ENCODE measurements at places on chromosomes 2 and 18.

DNA sequence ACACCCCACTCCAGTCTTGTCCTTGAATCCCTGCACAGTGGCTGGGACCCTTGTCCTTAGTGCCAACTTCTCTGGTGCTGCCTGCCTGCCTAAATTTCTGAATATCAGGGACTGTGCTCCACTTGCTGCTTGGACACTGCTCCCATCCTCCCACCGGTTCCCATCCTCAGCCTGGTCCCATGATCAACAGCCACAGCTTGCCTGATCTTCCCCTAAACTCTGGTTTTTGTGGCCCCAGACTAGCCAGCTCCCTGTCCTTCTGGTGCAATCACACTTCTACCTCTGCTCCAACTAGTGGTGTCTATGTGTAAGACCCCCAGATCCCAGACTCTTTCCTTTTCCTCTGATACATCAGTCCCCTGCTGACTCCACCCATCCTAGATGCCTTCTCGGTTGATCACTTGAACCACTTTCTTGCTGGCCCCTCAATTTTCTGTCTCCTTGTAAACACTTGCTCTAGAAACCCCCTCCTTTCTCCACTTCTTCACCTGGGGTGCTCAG is 37.2 kb upstream of the POLE4 start:
- no peak for DNase-seq

DNA sequence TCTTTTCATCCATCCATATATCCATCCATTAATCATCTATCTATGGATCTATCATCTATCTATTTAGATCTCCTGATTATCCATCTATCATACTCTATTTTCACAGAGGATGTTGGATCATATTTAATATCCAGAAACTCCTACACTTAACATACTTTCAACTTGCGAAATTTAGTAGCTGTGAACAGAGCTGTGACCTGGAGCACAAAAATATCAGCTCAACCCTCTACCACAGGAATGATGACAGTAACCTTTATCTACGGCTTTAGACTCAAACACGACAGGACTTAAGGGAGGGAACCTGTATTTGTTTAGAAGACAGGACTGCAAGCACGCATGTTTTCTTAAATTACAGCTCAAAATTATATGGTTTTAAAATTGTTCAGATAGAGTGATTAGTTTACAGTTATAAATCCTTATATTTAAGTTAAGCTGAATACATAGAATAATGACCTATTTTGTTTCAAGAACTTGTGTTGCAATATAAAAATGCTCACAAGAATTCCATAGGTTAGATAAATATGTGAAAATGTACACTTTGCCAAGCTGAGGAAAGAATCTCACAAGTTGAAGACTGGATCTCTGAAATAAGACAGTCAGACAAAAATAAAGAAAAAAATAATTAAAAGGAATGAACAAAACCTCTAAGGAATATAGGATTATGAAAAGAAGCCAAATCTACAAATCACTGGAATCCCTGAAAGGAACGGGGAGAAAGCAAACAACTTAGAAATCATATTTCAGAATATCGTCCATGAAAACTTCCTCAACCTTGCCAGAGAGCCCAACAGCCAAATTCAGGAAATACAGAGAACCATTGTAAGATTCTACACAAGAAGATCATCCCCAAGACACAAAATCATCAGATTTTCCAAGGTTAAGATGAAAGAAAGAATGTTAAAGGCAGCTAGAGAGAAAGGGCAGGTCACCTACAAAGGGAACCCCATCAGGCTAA is 142.0 kb downstream of the COL6A3 start:
- no peak for DNase-seq

DNA sequence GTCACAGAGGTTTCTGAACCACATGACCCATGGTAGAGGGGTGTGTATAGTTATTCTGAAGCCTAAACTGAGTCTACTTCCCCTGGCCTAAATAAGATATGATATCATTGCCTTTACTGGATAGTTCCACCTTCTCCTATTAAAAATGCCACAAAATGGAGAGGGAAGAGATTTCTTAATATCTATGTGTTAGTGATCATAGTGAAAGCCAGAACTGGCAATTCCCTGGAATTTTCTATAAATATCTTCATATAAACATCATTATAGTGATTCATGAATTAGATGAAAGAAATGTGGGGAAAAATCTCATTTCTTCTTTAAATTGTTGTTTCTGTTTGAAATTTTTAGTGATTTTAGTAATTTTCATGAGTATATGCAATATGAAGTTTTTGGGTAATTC is 45.8 kb downstream of the TSHZ1 start:
- DNase-seq = no peak

DNA sequence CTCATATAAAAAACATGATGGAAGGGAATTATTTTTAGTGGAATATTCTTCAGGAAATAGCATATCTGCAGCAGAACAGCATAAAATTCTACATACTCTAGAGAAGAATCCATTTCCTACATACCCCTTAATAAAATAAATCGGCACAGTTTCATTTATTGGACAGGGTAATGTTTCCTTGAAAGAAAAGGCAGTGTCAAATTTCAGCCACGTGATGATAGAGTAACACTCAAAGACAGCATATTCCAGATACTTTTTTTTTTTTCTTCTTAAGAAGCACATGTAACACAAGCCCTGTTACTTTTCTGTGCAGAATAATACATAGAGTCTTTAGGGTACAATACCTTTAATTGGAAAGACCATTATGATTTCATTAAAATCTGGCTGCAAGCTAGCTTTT is 204.4 kb downstream of the SRBD1 start:
- DNase-seq = no peak

- no peak for DNase-seq
Measured at GRCh38 chr2:102983786-102984185, 222.0 kb downstream of the TMEM182 start.

GRCh38 chr2:177543007-177543760 is 150.6 kb downstream of the AGPS start:
- no peak for DNase-seq

DNA sequence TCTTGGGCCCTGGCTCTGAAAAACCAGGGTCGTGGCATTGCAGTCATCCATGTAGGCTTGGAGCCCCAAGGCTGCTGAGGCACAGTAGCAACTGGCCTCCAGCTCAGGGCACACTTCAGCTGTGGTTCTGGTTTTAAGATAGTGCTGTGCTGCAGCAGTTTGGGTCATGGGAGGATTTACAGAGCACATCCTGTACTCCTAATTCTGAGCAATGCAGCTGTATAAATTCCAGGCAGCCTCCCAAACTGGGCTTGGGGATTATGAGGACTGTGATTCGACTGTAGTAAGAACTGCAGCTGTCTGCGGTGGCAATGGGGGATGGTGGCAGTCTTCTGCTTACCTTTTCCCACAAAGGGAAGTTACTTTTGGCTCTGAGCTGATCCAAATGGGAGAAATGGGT is 536.3 kb upstream of the GCFC2 start:
- DNase-seq = no peak

GRCh38 chr2:234401426-234401825 is 95.5 kb downstream of the ARL4C start:
- DNase-seq = no peak

DNA sequence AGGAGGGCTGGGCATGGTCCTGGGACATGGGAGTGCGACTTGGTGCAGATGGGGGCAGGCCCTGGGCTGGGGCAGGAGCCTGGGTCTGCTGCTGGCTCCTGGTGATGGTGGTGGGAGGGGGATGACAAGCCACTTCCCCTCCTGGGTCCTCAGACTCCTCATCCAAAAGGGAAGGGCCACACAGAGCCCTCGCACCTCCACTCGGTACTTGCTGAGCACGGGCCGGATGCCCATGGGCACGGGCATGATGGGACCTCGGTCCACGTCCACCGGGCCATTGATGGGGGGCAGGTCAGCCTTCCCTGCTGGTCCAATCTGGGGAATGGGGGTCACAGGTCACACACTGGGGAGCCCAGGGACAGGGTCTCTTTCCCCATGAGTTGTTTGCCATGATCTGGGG is 4.1 kb downstream of the OTOF start:
- DNase-seq = no peak

- DNase-seq = no peak
Measured at GRCh38 chr2:176206136-176206535, 17.7 kb downstream of the HOXD1 start.

DNA sequence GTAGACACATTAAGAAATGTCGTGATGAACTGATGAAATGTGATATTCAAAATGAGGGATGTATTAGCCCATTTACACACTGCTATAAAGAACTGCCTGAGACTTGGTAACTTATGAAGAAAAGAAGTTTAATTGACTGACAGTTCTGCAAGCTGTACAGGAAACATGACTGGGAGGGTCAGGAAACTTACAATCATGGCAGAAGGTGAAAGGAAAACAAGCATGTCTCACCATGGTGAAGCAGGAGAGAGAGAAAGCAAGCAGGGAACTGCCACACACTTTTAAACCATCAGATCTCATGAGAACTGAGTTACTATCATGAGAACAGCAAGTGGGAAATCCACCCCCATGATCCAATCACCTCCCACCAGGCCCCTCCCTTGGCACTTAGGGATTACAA is 1010.8 kb upstream of the CELF4 start:
- DNase-seq = no peak

DNA sequence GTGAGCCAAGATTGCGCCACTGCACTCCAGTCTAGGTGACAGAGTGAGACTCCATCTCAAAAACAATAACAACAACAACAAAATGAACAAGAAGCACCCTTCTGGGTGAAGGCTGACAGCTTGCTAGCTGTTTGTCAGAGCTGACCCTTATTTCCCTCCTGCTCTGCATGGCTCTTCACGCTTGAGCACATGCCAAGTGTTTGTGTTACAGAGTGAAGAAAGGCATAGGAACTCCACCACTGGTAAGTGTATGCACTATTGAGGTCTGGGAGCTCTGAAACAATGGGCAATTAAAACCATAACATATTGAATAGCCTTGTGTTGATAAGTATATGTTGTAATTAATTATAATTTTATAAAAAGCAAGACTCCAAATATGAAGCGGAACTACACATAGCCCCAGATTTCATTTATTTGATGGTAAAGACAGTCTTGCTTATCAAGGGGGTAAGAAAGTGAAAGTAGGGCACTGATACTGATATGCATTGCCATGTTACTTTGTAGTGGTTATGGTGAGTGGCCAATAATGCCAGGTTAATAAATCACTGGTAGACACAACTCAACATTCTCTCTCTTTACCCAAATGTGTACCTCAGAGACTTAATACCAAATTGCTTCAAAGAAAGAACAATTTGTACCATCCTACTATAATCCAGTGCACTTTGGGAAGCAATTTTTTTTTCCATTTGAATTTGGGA is 163.4 kb downstream of the VWC2L start:
- no peak for DNase-seq

GRCh38 chr2:88591698-88592097 is 35.6 kb downstream of the EIF2AK3 start:
- no peak for DNase-seq

- DNase-seq = no peak
Measured at GRCh38 chr2:232382331-232383225, 4.0 kb downstream of the ALPP start.

Measured in GM12892 (cell line).